Activated CD4-positive, alpha-beta T cell treated with anti-CD3 and anti-CD28 coated beads, Interleukin-10, Interleukin-2, amounts not matched to agents 100 ng/mL and 50 ng/mL, durations not matched to agents 16 hours and 8 hours (primary cell): ENCODE measurements at places on chromosomes 7 and 10.

- no peak for DNase-seq
These were observed 519.1 kb upstream of the FOXK1 start for GRCh38 chr7:4162884-4163564.

DNA sequence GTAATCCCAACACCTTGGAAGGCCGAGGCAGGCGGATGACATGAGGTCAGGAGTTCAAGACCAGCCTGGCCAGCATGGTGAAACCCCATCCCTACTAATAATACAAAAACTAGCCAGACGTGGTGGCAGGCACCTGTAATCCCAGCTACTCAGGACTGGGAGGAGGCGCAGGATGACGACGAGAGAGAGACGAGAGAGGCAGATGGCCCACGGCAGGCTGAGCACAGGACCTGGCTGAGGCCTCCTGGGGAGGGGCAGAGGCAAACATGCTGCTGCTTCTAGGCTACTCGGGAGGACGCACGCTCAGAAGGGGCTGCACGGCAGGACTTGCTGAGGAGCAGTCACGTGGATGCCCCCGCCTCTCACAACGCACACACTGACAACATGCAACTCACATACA lies 22.4 kb downstream of the DIP2C start:
- no peak for DNase-seq

GRCh38 chr10:61140765-61141392 lies 196.9 kb upstream of the RHOBTB1 start:
- peak; percentile 39 for DNase-seq

GRCh38 chr7:8922726-8923125 lies 489.3 kb downstream of the NXPH1 start:
- no peak for DNase-seq

DNA sequence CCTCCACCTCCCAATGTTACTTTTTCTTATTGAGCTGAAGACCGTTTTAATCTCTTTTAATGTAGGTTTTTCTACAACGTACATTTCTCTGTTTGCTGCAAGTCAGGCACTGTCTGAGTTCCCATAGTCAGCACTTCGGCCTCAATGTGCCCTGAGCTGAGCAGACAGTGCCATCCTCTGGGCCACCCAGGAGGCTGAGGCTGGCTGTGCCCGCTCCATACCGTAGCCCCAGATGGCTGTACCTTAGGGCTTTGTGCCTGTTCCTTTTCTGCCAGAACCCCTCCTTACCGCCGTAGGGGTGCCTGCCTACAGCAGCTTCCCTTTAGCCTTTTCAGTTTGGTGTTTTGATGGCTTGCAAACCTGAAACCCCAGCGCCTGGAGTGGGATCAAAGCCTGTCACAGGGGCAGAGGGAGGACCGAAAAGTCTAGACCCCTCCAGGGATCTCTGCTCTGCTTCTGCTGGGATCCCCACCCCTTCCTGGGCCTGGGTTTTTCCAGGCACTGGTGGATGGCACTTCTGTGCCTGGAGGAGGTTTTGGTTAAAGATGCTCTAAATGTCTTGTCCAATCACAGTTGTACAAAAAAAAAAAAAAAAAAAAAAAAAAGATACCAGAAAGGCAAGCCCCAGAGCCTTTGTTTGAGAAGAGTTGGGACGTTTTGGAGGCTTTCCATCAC lies 9.0 kb downstream of the AGAP3 start:
- no peak for DNase-seq

GRCh38 chr7:115359119-115359518 lies 437.2 kb downstream of the MDFIC start:
- no peak for DNase-seq

DNA sequence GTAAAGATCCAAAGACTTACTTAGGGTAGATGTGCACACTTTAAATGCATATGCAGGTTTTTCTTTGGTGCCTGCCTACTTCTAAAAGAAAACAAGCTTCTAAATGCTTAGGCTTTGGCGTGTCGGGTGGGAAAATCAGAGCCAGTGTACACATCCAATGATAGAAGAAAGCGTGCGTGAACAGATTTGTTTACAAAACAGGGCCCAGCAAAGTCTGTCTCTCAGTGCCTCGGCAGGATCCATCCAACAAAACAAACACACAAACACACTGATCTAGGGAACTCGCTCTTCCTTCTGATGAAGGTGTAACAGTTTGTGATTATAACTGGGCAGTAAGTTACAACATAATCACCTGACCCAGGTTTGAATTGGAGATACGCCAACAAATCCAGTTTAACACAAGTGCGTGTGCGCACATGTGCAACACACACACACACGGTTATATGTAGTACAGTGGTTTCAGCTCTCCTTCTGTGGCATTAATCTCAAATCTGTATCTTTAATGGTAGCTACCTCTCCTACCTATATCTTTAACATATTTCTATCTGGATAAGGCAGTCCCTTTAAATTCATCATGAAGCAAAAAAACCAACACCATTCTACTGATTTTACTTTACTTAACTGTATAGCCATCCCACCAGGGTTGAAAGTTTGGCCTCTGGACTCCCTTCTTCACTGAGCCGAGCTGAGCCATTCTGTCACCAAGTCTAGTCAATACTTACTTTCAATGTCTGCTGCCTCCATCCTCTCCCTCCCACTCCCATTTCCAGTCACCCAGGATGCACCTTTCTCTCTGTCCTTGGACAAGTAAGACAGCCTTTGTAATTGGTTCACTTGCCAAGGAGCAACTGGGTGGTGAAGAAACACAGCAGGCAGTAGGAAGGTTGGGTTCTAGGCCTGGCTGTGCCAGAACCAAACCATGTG lies 184.4 kb upstream of the KLF14 start:
- DNase-seq: peak; percentile 78

GRCh38 chr7:134623193-134623592 lies 23.5 kb upstream of the BPGM start:
- no peak for DNase-seq

GRCh38 chr10:1134156-1134555 lies 78.0 kb downstream of the WDR37 start:
- no peak for DNase-seq

- no peak for DNase-seq
These were observed 145.2 kb downstream of the RNF133 start for GRCh38 chr7:122553761-122554160.

GRCh38 chr10:114304571-114305421 lies 65.7 kb downstream of the VWA2 start:
- DNase-seq: peak; percentile 62

GRCh38 chr10:48572414-48572813 lies 32.5 kb downstream of the ARHGAP22 start:
- DNase-seq: no peak

GRCh38 chr7:255721-256361 lies 34.1 kb upstream of the FOXL3 start:
- no peak for DNase-seq

DNA sequence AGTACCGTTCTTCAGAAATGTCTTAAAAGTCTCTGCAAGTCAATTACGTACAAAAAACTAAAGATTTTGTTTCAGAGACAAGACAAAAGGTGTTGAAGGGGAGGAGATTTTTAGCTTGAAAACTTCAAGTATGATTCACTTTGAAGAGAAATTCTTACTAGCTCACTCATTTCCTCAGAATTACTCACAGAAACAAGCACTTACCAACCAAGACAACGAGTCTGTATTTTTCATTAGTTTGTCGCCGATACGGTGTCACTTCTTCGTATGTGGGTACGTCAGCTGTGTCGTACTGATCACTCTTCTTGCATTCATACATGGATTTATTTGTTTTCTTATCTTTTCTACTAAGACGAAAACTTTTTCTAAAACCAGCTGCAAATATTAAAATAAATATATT lies 90.6 kb upstream of the ODAD2 start:
- peak; percentile 2 for DNase-seq

- no peak for DNase-seq
These were observed 5.7 kb downstream of the HIPK2 start for GRCh38 chr7:139772115-139772514.

- DNase-seq: no peak
These were observed 241.9 kb downstream of the SLC25A13 start for GRCh38 chr7:96080027-96080426.

DNA sequence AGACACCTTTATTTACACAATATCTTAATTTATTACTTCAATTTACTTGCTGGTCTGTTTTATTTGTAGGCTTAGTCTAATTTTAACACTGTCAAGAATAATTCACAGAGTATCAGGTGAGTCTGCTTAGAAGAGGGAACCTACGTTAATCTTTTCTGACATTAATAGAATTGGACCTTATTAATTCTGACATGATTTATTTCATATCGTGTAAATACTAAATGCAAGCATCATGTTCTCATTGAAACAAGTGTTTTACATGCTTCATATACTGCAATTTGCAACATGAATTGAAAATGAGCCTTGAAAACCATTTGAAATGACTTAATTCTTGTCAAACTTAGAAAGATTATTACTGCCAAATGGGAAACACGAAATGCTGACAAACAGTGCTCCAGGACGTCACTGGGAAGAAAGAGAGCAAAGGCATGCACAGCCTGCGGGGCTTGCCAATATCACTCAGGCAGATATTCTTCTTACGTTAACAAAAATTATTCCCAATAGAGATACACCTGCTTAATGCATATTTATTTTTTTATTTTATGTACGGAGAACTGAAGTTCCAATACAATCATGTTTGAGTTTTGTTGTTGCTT lies 282.0 kb upstream of the AKR1E2 start:
- DNase-seq: no peak

GRCh38 chr10:42896735-42897134 lies 114.1 kb downstream of the BMS1 start:
- no peak for DNase-seq

DNA sequence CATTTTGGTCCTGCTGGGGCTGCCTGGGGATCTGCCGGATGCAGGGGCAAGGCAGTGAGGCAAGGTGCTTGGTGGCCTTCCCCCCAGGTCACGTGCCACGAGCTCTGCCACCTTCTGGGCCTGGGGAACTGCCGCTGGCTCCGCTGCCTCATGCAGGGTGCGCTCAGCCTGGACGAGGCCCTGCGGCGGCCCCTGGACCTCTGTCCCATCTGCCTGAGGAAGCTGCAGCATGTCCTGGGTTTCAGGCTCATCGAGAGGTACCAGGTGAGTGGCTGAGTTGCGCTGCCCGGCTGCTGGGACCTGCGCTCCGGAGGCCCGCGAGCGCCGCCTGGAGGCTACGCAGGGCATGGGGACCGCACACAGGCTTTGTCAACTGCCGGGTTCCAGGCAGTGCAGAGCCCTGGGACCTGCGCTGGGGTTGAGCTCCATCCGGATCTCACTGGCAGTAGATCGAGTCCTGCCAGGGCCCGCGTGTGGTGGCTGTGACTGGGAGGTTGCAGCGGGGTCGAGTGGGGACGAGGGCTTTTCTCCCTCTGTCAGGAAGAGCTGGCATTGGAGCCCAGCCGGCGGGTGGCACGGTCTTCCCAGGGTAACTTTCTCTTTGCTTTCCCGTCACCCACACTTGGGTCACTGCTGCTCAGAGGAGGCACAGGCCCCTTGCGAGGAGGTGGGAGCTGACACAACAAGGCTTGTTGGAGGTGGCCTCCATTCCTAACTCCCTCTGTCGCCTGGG lies 21.7 kb downstream of the AMZ1 start:
- DNase-seq: peak; percentile 90

GRCh38 chr7:25788961-25789620 lies 362.9 kb upstream of the NFE2L3 start:
- DNase-seq: no peak

DNA sequence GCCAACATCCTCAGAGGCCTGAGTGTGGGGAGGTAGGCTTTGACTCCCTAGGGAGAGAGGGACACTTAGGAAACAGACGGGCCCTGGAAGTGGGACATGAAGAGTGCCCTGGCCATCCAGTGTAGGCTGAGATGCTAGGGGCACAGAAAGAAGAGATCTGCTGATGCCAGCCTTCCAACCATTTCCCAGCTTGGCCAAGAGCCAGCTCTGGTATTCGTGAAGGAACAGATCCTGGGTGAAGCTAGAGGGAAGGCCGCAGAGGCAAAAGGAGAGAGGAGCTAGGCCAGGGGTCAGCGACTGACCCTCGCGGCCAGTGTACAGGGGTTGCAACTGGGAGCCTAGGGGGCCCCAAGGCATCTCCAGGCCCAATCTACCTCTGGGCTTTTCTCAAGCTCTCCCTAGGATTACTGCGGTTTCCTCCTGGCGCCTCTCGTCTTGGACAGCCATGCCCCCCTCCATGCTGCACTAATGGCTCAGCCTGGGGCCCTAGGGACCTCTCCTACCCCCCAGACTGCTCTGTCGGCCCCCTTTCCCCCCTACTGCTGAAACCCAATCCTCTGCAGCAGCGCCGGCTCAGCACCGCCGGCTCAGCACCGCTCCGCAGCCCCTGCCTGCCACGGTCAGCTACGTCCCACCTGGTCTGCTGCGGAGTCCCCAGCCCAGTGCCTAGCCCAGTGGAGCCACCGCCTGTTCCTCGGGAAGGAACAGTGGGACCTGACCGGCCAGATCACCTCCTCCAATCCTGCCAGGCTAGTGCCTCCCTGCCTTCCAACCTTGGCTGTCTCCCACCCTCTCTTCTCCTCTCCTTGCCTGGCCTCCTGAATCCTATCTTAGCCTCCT lies at the start of gene ASIC3:
TSS of gene ASIC3 (plus strand) at position 556 of the 840 bp plus-strand sequence. CDS start 355 bp downstream, outside the sequence.
- DNase-seq: no peak

- DNase-seq: no peak
These were observed 94.9 kb downstream of the CHST15 start for GRCh38 chr10:123998197-123999141.

DNA sequence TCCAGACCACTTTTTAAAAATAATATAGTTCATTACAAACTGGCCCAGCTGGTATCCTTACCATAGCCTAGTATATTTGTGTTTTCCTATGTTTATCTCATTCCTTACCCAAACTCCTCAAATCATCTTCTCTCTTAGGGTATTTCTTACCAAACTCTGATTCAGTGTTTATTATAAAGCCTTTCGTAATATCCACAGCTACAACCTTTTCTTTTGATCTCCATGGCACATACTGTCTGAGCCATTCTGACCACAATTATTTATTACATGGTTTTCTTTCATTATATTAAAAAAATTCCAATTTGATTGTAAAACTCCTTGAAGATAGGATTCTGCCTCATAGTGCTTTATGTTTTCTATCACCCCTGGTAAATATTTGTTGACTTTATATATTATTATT lies 94.2 kb downstream of the LRMDA start:
- DNase-seq: no peak

GRCh38 chr7:2855386-2855785 lies 11.3 kb upstream of the GNA12 start:
- DNase-seq: no peak

GRCh38 chr10:128069351-128070051 lies 56.7 kb downstream of the MKI67 start:
- peak; percentile 81 for DNase-seq

- no peak for DNase-seq
These were observed 256.5 kb downstream of the PHTF2 start for GRCh38 chr7:78055001-78055573.

DNA sequence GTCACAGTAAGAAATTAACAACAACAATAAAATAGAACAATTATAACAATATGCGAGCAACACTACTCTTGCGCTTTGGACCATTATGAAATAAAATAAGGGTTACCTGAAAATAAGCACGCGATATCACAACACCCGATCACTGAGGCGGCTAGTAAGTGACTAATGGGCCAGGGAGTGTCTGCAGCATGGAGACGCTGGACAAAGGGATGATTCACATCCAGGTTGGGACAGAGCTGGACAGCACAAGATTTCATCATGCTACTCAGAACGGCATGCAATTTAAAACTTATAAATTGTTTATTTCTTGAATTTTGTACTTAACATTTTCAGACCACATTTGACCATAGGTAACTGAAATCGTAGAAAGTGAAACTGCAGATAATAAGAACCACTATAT lies 15.6 kb downstream of the HIBADH start:
- DNase-seq: no peak

- DNase-seq: no peak
These were observed 227.1 kb downstream of the FANK1 start for GRCh38 chr10:126123466-126123865.

GRCh38 chr7:45920502-45921380 lies at the start of gene IGFBP3:
Gene IGFBP3 (minus strand): TSS chr7:45921272. CDS start chr7:45921140, 132 bp downstream.
- DNase-seq: peak; percentile 10

GRCh38 chr10:37314350-37314749 lies 189.0 kb downstream of the ANKRD30A start:
- no peak for DNase-seq
